ENCODE measurements at places on chromosomes 12 and 14. TPM values are rescaled to one million over a fixed set of nuclear protein-coding genes. Genes with fewer than 3 reads are reported as not detected.

HAL gene
- total RNA-seq = 0.16 TPM

FZD10 gene
- total RNA-seq = not detected

SLC25A21 gene
- total RNA-seq = not detected

ADGRD1 gene
- total RNA-seq = 0.23 TPM

UNC79 gene
- total RNA-seq = 0.02 TPM

MFAP5 gene
- not detected for total RNA-seq

SRGAP1 gene
- not detected for total RNA-seq

POTEM gene
- total RNA-seq = not detected

CLEC2A gene
- total RNA-seq = not detected

TAS2R46 gene
- total RNA-seq = 0.73 TPM

AKAP5 gene
- 23.2 TPM for total RNA-seq

CERS5 gene
- 55.0 TPM for total RNA-seq

MYH6 gene
- total RNA-seq = 1.0 TPM

KRT78 gene
- not detected for total RNA-seq

BCL11B gene
- total RNA-seq = 53.0 TPM

KCNH5 gene
- not detected for total RNA-seq

MUCL1 gene
- not detected for total RNA-seq

EGLN3 gene
- total RNA-seq = 4.3 TPM

NTF3 gene
- total RNA-seq = not detected

LRTM2 gene
- not detected for total RNA-seq

TTC6 gene
- not detected for total RNA-seq

RFX4 gene
- total RNA-seq = not detected
